ENCODE measurements at places on chromosomes 13 and 19. TPM values are rescaled to one million over a fixed set of nuclear protein-coding genes. Genes with fewer than 3 reads are reported as not detected.

DNA sequence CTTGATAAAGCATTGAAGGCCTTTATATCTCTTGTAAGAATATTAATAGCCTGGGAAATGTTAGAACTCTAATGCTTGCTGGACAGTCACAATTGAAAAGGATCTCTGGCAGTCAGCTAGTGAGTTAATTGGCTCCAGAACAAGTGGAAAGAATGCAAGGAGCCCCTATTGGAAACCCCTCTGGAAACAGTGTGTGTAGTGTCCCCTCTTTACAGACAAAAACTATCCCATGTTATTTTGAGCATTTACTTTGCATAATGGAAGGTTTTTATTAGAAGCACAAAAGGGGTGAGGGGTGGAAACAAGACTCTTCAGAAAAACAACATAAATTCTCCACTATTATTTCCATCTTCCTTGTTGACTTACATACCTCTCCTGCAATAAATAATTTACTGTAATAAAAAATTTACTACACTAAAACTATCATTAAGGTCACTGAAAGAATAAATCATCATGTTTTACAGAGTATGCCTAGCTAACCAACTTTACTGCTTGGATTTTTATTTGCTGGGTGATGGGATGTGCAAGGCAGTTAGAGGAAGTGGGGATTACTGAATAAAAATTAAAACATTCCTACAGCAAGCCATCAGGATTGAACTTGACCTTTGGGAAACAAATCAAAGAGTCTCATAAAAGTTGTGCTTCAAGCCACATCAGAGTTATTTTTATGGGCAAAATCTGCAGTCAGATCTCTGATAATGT is 610.4 kb downstream of the TBC1D4 start:
- no peak for DNase-seq

DNA sequence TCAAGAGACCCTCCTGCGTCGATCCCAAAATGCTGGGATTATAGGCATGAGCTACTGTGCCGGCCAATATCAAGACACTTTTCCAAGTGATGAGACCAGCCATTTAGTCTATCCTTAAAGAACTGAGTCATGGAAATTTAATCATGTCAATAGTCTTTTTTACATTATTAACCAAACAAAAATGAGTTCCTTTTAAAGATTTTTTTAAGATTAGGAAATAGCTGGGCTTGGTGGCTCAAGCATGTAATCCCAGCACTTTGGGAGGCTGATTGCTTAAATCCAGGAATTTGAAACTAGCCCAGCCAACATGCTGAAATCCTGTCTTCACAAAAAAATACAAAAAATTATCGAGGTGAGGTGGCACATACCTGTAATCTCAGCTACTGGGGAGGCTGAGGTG is 16.7 kb upstream of the ZNF564 start:
- no peak for DNase-seq

GRCh38 chr13:51303063-51303552 is 36.4 kb upstream of the SERPINE3 start:
- no peak for DNase-seq

DNA sequence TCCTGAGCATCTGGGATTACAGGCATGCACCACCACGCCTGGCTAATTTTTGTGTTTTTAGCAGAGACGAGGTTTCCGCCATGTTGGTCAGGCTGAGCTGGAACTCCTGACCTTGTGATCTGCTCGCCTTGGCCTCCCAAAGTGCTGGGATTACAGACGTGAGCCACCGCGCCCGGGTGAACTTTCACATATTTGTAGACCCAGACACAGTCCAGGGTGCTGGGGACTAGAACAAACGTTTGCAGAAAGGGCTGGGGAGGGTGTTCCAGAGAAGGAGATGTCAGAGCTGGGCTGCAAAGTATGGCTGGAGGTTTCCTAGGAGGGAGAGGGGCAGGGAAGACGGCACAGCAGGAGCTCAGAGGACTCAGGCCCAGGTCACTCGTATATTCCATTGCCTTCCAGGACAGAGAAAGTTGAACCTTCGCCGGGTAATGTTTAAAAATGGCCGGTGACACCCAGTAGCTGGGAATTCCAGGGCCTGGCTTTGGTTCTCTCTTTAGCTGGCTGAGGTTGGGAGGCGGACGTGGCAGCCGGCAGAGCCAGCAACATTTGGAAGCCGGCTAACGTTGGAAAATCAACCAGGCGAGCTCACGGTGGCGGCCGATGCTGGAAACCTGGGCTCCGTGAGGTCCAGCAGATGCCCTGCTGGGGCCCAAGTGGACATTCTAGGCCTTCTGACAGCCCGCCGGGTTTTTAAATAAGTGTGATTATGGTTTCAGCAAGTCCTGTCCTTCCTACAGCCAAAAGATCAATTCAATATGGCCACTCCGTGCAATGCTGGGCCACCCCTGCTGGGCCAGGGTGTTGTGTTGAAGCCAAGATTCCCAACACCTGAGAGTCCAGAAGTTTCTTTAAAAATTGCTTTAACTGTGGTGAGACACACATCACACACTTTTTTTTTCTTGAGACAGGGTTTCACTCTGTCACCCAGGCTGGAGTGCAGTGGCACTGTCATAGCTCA is 41.5 kb downstream of the NFIC start:
- no peak for DNase-seq

DNA sequence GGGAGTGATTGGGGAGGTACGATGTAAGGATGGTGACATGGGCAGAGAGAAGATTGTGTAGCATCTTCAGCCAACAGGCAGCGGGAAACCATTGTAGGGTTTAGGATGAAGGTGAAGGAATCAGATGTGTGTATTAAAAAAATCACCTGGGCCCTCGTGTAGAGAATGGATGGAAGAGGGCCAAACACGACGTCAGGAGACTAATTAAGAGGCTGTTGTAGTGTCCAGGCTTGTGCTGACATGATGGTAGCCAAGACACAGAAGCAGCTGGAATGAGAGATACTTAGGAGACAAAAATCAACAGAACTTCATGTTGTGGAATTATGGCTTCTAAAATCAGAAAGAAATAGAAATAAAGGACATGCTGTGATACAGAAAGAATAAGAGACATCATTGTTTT is 41.2 kb upstream of the ARGLU1 start:
- DNase-seq = no peak

DNA sequence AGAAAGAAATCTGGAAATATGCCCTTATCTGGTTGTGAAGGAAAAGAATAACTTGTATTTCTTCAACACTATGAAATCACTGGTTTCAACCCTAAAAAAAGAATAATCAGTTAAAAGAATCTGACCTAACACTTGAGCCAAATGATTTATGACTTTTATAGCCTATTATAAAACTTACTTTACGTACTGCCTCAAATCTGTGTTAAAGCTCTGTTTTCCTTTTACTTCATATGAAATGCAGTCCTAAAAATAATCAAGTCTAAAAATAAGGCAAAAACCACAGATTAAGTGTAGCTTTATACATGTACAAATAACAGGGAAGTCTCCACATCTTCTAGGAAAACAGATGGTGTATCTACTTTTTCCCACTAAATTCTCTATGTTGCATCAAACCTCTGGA is 101.3 kb downstream of the VWA8 start:
- DNase-seq = no peak

Gene CEACAM7
- total RNA-seq = not detected
